ENCODE measurements at places on chromosomes 13 and 19.

DNA sequence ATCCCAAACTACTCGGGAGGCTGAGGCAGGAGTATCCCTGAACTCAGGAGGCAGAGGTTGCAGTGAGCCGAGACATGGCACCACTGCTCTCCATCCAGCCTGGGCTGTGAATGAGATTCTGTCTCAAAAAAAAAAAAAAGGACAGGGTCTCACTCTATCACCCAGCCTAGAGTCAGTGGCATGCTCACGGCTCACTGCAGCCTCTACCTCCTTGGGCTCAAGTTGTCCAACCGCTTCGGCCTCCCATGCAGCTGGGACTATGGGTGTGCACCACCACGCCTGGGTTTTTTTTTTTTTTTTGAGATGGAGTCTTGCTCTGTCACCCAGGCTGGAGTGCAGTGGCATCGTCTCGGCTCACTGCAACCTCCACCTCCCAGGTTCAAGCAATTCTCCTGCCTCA is 14.6 kb downstream of the MKNK2 start:
- no peak for DNase-seq

- no peak for DNase-seq
Measured at GRCh38 chr19:11570039-11570462, 7.4 kb downstream of the ACP5 start.

GRCh38 chr19:46860846-46861690 is at the start of gene ARHGAP35:
ARHGAP35 (plus strand) TSS chr19:46860997; CDS start chr19:46918676, 57,679 bp downstream.
- DNase-seq, result peak; percentile 67

DNA sequence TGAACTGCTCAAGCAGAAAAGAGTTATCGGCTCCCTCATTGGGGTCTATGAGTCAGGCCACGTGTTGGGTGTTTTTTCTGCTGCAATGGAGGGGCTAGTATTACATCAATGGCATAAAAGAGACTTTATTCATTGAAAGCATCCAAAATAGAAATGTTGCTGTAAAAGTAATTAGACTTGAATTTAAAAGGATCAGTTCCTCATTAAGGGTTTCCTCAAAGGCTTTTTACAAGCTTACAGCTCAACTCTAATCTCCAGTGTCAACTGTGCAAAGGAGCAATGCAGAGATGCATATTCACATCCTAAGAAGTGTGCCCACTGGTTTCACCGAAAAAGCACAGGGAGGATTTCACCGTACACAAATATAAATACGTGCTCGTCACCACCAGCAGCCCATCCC is 300.3 kb downstream of the FOXO1 start:
- no peak for DNase-seq

DNA sequence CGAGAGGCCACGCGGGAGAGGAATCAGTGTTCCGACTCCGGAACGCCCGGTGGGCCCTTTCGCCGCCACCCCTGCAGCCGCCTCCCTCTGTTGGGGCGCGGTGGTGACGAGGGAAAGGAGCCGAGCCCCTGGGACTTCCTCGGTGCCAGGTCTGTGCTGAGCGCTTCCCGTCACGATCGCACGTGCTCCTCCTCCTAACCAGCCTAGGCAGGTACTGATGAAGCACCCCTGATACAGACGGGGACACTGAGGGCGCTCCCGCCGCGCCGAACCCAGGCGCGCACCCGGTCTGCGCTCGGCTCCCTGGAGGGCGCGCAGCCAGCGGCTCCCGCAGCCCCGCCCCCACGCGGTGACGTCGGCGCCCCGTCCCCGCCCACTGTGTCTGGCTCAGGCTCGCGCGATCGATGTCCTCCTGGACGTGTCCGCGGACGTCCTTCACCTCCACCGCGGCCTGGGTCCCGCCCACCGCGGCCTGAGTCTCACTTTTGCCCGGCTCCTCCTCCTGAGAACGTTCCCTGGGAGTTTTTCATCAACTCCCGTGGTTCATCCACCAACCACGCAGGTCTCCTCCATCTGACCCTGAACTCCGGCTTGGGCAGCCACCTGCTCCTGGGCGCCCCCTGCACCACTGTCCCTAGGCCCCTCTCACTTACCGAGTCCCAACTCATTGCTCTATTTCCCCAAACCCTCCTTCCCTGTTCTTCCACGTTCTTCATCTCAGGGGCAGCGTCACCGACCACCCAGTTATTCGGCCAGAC is 2.6 kb upstream of the KLK15 start:
- peak; percentile 63 for DNase-seq

GRCh38 chr19:41335467-41335866 is 18.3 kb downstream of the TGFB1 start:
- no peak for DNase-seq

GRCh38 chr13:24068472-24068871 is 92.0 kb upstream of the SPATA13 start:
- DNase-seq, result no peak

GRCh38 chr19:4660993-4661392 is 9.1 kb downstream of the MYDGF start:
- DNase-seq, result no peak

DNA sequence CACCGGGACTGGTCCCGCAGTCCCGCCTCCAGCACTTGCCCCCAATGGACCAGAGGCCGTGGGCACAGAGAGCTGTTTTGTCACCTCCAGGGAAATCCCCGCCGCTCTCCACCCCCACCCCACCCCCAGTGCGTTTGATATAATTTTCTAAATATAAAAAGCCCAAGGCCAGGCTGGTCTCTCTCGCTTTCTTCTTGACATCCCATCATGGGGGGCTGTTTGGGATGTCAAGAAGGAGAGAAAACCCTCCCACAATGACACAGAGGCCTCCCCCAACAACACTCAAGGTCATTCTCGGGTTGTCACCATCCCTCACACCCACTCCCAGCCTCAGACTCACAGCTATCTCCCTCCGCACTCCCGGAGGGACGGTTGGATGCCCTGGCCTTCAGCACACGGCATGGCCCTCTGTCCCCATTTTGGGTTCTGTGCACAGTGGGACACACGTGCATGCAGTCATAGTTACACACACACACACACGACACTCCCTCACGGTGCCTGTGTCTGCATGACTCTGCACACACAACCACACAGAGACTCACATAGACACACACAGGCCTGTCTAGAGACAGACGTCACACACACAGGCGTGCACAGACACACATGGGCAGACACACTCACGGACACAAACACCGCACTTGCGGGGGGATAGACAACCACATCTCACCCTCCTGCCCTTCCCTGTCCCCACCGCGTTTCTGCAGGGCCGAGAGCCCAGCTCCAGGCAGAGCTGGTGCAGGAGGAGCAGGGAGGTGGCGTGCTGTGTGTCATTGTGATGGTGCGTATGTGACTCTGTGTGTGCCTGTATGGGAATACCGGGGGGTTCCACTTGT is 4.8 kb upstream of the NFIC start:
- DNase-seq, result no peak

- no peak for DNase-seq
Measured at GRCh38 chr19:51751655-51752054, at the start of gene FPR1. FPR1 (minus strand) TSS chr19:51751878; CDS start chr19:51746994, 4,884 bp downstream.

DNA sequence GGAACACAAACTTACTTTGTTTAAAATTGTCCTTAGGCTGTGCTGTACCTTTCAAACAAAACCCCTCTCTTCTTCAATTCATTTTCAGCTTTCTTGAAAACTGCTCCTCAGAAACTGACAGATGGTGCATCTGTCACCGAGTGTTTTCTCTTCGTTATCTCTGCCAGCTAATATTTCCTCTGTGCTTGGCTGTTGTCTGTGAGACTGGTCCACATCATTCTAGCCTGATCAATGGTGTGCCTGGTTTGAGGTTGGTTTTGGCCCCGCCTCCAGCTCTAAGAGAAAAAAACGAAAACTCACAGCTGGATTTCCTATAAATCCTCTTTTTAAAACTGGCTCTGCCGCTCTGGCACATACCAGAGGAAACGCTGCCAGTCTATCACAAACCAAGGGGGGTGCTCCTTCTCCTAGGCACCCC is 79.7 kb downstream of the STARD13 start:
- no peak for DNase-seq

DNA sequence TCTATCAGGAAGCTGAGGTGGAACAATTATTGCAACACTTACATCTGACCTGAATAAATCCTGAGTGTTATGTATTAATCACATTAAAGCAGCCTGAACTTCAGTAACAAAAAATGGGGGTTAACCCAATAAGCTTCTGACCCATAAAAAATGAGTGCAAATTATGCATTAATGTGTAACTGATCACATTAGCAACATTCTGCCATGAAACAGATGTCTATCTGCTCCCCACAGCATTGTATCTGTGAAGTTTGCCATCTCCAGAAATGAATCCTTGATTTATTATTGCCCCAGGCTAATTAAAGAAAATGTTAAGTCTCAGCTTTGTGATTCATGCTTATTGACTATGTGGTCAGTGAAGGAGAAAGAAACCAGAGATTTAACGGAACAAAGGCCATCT is 304.9 kb downstream of the PCDH20 start:
- no peak for DNase-seq

DNA sequence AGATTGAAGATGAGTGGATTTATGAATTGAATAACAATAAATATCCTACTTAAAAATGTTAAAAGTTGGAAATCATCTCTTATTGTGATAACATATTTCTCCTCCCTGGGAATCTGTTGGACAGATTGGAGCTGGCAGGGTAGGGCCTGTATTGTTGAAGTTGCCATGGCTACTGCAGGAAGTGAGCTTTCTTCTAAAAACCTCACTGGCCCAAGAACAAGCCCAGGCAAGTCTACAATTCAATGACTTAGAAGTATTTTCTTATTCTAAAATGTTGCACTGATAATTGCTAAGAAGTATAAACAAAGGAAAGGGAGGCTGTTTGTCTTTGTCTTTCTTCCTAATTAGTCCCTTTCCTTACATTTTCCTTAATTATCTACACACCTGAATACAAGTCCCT is 112.1 kb downstream of the DLEU7 start:
- no peak for DNase-seq

GRCh38 chr19:1112268-1113029 is 8.7 kb downstream of the GPX4 start:
- no peak for DNase-seq

GRCh38 chr13:35784286-35784951 is 307.9 kb upstream of the MAB21L1 start:
- DNase-seq, result no peak

GRCh38 chr19:39544911-39545310 is 5.0 kb upstream of the EID2 start:
- DNase-seq, result no peak

DNA sequence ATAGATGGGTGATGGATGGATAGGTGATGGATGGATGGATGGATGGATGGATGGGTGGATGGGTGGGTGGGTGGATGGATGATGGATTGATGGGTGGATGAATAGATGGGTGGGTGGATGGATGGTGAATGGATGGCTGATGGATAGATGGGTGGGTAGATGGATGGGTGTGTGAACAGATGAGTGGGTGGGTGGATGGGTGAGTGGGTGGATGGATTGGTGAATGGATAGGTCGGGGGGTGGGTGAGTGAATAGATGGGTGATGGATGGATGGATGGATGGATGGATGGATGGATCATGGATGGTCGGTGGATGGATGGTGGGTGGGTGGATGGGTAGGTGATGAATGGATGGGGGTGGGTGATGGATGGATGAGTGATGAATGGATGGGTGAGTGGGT is 3.5 kb downstream of the SMIM24 start:
- DNase-seq, result no peak

DNA sequence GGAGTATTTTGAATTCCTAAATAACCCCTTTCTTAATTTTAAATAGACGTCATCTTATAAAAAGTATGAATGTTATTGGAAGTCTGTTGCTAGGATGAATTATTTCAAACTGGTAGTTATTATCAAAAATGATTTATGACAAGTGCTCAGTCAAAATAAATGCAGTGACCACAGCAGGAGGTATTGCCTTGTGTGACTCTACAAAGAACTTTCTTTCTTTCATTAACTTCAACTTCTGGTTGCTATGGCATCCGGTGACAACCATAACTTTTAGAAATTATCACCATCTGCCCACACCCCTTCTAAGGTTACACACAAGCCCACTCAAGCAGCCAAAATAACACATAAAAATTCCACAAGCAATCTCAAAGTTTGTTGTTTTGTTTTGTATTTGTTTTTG is 189.9 kb downstream of the DACH1 start:
- DNase-seq, result no peak

DNA sequence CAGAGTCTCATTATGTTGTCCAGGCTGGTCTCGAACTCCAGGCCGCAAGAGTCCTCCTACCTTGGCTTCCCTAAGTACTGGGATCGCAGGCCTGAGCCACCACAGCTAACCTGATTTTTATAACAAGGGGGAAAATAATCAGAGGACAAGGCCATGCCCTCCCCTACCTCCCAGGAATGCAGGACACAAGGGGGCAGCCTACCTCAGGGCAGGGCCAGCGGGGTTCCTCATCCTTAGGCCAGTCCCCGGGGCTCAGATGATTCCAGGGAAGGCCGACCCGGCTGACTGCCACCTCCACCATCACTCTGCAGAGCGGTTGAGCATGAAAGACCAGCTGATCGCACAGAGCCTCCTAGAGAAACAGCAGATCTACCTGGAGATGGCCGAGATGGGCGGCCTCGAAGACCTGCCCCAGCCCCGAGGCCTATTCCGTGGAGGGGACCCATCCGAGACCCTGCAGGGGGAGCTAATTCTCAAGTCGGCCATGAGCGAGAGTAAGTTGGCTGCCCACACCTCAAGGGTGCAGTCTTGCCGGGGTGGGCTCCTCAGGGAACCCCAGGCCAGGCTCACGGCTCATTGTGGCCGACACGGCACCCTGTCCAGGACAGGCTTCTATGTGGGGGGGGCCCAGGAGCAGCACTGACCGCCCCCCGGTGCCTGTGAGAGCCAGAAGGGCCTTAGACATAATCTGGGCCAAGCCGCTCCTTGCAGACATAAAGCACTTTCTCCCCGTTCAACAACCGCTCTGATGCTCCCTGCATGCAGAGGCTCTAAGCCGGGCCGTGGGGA is 26.8 kb downstream of the PEX11G start:
- DNase-seq, result no peak

GRCh38 chr13:45951724-45952123 is 100.2 kb upstream of the SIAH3 start:
- DNase-seq, result no peak

GRCh38 chr13:66556306-66556705 is 673.8 kb downstream of the PCDH9 start:
- DNase-seq, result no peak

DNA sequence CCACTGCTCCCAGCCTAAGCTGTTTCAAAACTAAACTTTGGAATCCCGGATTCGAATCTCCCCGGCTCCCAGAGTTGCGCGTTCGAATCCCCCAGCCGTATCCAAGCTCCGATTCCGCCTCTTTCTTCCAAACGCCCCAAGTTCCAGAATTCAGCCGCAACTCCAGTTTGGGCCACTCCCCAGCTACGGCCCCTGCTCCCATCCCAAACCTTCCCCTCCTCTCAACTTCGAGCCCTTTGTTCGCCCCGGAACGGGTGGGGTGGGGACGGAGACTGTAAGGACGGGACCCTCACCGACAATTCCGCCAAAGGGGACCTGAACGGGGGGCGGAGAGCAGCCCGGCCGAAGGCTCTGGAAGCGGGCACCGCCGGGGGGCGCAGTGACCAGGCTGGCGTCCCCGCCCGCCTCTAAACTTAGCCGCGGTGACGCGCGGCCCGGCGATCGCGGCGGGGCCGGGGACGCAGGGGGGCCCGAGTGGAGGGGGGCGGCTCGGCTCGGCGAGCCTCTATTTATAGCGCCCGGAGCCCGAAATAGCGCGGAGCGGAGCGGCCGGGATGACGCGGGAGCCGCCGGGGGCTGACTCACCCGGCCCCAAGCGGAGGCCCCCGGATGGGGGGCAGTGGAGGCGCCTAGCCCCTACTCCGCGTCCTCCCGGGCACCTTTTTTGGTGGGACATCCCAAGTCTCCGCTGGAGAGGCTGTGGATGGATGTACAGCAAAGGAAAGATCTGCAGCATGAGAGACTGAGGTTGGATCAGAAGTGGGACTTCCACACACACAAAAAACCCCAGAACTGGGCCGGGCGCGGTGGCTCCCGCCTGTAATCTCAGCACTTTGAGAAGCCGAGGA is 4.9 kb upstream of the ERCC1 start:
- DNase-seq, result no peak
